ENCODE measurements at places on chromosomes 11 and 22.

- no peak for DNase-seq
Observed at GRCh38 chr22:41768430-41768829, 32.0 kb upstream of the CCDC134 start.

- no peak for DNase-seq
Observed at GRCh38 chr11:70727899-70728620, 329.7 kb downstream of the CTTN start.

DNA sequence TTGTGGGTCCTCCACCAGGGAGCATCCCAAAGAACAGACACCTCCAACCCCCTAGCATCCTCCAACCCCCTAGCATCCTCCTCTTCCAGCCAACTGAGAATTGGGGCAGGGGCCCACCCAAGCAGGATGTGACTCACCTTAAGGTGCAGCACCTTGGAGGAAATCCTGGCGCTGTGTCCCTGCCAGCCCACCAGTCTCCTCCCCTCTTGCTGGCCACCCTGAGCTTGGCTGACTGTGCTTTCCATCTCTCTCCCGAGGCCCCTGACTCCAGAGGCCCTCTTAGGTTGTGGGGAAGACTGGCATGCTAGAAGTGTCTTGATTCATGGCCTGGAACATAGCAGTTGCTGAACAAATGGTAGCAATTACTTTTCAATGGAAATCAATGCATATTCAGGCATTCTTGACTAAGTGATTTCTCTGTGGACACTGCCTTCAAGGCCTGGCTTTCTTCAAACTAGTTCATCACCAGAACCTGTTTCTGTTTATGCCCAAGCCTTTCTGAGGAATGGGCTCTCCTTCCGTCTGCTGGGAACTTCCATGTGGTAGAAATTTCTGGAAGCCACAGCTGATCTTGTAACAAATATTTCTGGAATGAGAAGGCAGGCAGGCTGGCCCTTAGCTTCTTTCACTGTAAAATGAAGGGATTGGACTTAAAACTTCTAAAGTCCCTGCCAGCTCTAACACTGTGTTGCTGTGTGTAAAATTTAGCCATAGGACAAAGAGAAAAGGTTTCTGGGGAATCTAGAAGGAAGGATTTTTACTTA lies 60.5 kb downstream of the CEP164 start:
- DNase-seq, result no peak

DNA sequence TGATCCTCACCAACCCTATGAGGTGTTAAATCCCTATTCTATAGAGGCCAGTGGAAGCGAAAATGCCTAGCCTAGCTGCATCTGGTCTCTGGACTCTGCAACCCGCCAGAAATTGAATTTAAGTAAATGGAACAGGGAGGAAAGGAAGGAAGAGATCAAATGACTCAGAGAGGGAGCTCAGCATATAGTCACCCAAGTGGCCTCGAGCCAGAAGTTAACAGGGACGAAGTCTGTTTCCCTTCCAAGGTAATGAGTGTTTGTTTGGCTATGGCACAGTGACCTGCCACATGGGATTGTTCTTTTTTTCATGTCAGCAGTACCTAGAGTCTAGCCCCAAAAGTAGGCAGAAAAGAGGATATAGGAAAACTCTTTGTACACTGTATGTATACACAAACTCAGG lies 66.3 kb downstream of the PAK1 start:
- DNase-seq, result no peak

GRCh38 chr11:74559110-74559933 lies 33.1 kb upstream of the POLD3 start:
- no peak for DNase-seq

DNA sequence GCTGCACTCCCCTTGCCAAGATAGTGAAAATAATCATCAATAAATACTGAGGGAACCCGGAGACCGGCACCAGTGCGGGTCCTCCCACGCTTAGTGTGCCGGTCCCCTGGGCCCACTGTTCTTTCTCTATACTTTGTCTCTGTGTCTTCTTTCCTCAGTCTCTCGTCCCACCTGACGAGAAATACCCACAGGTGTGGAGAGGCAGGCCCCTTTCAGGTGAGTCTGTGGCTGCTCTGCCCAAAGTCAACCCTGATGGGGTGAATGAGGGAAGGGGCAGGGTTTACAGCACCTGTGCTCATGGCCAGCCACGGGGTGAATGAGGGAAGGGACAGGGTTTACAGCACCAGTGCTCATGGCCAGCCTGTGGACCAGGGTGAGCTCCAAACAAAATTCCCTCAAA lies 4.7 kb downstream of the BET1L start:
- DNase-seq, result no peak

GRCh38 chr11:65209711-65210360 lies 28.1 kb downstream of the CAPN1 start:
- DNase-seq, result no peak

DNA sequence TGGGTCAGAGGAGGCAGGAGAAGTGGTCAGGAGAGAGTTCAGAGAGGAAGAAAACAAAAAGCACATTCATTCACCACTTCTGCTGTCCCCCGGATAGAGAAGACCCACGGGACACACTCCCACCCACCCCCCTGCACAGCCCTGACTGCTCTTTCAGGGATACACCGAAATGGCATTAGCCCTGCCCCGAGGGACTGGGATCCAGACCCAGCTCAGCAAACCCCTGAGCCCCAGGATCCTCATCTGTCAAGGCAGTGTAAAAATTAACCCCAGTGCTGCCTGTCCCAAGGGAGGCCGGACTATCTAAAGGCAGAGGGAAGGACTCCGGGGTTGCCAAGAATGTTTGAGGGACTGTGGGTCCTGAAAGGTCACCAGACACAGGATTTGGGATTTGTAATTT lies 31.2 kb downstream of the TPBGL start:
- DNase-seq, result no peak

DNA sequence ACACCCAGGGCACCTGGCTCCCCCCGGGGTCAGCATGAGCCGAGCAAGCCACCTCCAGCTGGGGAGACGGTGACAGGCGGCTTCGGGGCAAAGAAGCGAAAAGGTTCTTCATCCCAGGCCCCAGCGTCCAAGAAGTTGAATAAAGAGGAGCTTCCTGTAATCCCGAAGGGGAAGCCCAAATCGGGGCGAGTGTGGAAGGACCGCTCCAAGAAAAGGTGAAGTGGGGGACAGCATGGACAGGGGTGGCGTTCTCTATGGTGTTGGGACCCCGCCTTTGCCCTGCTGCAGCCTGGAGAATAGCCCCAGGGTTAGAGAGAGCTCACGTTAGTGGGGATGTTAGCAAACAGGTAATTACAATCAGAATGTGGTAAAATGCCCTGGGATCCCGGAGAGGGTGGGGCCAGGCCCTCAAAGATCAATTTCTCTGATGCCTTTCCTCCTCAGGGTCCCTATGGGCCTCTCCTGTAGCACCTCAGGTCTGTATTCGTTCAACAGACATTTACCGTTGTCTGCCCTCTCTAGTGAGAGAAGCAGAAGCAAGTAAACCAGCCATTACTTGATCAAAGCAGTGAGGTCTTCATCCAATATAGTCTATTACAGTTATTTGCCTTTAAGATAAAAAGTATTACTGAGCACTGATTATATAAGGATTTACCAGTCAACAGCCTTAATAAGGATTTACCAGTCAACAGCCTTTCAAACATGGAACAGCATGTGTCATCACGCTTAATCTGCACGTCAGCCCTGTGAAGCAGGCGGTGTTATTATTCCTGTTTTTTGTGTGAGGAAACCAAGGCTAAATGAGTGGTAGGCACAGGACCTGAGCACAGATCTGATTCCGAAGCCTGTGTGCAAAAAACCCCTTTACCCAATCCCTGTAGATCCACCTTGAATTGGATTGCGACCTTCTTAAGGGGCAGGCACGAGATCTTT lies 1.0 kb downstream of the CCDC86 start:
- DNase-seq, result no peak

GRCh38 chr11:14026961-14027360 lies 64.4 kb downstream of the SPON1 start:
- no peak for DNase-seq

- DNase-seq, result no peak
Observed at GRCh38 chr11:6498121-6498520, 1.0 kb downstream of the DNHD1 start.

DNA sequence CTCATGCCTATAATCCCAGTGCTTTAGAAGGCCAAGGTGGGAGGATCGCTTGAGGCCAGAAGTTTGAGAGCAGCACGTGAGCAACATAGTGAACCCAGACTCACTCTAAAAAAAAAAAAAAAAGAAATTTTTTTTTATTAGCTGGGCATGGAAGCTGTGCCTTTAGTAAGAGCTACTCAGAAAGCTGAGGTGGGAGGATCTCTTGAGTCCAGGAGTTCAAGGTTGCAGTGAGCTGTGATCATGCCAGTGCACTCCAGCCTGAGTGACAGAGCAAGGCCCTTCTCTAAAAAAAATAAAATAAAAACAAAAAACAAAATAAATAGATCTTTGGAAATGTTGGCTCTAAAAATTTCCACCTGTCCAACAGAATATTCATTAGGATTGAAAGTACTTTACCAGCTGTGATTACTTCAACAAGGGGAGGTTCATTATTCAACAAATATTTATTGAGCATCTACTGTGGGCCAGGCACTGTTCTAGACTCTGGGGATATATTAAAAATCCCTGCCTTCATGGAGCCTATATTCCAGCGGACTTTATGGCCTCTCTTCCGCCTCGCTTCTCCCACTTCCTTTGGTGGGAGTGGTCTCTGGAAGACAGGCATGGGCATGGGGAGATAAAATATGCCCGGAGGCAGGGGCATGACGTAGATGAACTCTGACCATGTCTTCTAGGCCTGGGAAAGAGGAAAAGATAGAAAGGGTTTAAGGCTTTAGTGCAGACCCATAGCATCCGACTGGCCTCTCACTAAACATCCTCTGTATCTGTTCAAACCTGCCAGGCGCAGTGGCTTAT lies 47.9 kb downstream of the AHNAK start:
- DNase-seq, result no peak

DNA sequence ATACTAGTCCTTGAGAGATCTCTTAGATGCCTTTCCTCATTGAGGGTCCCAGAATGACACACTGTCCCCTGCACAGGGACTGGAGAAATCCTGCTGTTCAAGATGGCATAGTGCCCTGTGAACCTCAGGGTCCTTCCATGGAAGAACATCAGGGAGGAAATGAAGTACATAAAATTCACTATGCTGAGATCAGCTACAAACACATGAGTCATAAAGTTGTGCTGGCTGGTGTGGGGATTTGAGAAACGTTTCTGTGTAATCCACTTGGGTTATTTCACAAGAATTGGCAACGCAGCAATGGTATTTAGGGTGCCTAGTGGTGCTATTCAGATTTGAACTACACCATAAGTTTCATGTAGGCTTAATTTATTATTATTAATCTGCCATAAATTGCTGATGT lies 174.4 kb downstream of the MAML2 start:
- DNase-seq, result no peak

DNA sequence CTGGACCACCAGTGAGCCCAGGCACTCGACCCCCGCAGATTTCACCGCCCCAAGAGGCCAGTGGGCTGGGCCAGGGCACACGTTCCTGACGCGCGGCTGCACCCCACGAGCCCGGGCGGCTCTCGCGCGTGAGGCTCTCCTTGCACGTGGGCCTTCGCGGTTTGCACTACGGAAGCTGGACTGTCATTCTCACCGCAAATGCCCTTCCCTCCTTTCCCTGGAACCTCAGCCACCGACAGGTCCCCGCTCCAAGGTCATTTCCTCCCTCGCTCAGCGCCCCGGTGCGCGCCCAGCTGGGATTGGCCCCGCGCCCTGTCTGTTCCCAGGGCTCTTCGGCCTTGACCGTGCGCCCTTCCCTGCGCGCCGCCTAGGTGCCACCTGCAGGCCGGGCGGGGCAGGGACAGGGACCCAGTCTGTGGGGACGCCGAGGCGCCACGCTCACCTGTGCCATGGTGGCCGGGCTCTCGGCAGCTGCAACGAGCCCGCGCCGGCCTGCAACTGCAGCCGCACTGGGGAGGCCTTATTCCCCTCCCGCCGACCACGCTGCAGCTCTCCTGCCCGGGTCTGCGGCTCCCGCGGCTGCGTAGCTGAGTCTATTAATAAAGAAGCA lies 2.1 kb upstream of the CPT1A start:
- DNase-seq, result peak; percentile 67

DNA sequence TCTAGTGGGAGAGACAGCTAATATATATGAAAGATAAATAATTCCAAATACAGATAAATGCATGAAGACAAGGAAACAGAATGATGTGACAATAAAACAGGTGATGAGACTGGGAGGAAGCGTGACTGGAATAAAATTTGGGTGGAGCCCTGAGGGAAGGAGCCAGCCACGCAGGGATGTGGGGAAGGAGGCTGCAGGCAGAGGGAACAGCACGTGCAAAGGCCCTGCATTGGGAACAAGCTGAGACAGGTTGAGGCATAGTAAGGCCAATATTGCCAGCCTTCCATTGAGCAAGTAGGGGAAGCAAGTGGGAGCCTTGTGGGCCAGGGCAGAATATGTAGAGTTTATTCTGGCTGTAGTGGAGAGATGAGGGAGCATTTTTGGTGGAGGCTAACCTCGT lies 107.5 kb upstream of the CRYBB3 start:
- DNase-seq, result no peak

DNA sequence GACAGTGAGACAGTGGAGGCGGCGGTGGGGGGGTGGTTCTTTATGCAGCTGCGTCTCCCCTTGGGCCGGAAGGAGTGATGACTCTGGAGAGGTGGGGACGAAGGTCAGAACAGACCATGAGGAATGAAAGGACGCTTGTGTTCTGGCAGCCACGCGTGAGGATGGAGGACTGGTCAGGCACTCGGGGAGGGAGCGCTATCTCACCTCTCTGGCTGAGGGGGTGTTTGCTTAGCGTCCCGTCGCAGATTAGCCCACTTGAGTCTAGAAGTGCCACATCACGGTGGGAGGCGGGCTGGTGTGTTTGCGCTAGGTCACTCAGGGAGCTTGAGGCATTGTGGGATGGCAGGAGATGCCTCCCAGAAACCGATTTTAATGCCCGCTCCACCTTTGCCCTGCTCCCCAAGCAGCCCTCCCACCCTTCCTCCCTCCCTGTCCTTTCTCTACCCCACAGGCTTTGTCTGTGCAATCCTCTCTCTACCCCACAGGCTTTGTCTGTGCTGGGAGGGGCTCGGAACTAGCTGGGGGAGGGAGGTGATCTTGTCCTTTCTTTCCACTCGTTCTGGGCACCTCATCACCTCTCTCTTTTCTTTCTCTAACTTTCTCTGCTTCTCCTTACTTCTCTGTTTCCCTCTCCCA lies 97.8 kb downstream of the PKNOX2 start:
- no peak for DNase-seq

DNA sequence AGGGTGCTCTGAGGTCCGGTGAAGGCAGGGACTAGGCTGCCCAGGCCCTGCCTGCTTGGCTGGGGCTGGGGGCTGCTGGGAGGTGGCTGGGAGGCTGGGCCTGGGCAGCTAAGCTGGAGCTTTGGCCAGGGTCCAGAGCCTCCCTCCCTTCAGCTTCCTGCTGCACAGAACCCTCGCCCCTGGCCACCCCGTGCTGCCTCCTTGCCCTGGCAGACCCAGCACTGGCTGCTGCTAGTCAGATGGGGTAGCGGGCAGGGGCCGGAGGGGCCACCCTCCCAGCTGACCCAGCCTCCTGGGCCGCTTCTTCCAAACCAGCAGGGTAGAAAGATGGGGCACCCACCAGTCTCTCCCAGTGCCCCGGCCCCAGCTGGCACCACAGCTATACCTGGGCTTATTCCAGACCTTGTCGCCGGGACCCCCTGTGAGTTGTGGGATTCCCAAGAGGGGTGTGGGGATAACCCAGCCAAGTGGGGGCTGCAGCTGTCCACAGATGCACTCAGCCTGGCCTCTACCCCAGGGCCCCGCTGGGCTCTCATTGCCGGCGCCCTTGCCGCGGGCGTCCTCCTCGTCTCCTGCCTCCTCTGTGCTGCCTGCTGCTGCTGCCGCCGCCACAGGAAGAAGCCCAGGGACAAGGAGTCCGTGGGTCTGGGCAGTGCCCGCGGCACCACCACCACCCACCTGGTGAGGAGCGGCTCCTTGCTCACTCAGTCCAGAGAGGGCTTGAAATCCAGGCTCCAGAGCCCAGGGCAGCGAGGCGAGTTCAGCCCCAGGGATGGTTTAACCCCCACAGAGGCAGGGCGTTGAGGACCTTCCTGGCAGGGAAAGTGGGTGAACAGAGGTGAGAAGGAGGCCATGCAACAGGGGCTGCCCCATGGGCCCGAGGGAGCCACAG lies at the start of gene SYT8:
Gene SYT8, plus strand, starts transcription at position 212 of the 892 bp plus-strand sequence. Its CDS starts 116 bp downstream, at position 328.
- no peak for DNase-seq
